ENCODE measurements at places on chromosomes 5 and 9.
A peak's percentile ranks its signal among the peaks of the same experiment; 100 is the strongest.

DNA sequence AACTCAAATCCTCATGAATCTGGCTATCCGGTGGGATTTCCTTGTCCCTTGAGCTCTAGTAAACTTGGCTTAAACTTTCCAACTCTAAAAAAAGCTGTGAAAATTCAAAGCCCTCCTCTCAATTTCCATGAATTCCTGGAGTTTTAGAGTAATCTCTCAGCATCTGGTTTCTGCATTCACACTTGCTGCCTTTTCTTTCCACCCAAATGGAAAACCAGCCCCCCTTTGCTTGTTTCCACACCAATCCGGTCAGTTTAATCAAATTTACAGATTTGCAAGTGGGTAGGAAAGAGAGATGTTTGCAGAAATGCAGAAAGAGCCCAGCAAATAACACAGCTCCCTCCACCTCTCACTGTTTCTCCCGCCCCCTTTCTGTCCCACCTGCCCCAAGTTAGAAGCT lies 91.1 kb downstream of the ENC1 start:
- no peak overlapping the region for H3K4me3 ChIP-seq
- H3K36me3 ChIP-seq = no peaks in the 10 kb centered on the region
- H3K4me1 ChIP-seq = no peaks in the 10 kb centered on the region
- no peak for DNase-seq
- peaks cover 14% of the 10 kb centered on the region for H3K27me3 ChIP-seq

- H3K36me3 ChIP-seq = no peaks in the 10 kb centered on the region
- H3K27ac ChIP-seq = no peak overlapping the region
- peaks cover 29% of the 10 kb centered on the region for H3K27me3 ChIP-seq
- H3K4me1 ChIP-seq = no peaks in the 10 kb centered on the region
- DNase-seq = no peak
- H3K4me3 ChIP-seq = no peak overlapping the region
Measured at GRCh38 chr5:180346358-180346757, 6.8 kb downstream of the GFPT2 start.

- DNase-seq = no peak
- no peak overlapping the region for H3K27ac ChIP-seq
- H3K27me3 ChIP-seq = no peaks in the 10 kb centered on the region
- peaks cover 15% of the 10 kb centered on the region for H3K36me3 ChIP-seq
- H3K4me3 ChIP-seq = no peak overlapping the region
Measured at GRCh38 chr9:113387560-113388230, 10.9 kb upstream of the HDHD3 start.

DNA sequence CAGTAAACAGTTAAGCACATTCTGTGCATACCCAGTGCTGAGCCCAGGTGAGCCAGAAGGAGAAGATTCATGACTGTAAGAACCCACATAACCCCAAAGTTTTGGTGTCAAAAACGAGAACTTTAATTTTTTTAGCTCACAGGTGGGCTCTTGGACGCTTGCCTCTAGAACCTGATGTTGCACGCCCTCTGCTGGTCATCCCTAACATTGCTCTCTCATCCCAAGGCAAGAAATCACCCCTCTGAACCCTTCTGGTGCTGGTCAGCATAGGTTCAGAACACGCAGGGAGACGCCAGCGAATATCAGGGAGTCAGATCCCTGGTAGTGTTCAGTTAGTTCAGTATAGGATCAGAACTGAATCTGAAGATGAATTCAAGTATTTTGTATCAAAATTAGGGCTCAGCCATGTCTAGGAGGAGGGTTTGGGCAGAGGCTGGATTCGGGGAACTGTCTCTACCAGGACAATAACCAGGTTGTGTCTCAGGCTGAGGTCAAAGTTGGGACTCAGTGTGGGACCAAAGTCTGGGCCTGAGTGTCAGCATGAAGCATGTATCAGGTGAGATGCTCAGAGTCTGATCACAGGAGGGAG lies 4.1 kb upstream of the DNAJB5 start:
- no peaks in the 10 kb centered on the region for H3K36me3 ChIP-seq
- no peaks in the 10 kb centered on the region for H3K27me3 ChIP-seq

DNA sequence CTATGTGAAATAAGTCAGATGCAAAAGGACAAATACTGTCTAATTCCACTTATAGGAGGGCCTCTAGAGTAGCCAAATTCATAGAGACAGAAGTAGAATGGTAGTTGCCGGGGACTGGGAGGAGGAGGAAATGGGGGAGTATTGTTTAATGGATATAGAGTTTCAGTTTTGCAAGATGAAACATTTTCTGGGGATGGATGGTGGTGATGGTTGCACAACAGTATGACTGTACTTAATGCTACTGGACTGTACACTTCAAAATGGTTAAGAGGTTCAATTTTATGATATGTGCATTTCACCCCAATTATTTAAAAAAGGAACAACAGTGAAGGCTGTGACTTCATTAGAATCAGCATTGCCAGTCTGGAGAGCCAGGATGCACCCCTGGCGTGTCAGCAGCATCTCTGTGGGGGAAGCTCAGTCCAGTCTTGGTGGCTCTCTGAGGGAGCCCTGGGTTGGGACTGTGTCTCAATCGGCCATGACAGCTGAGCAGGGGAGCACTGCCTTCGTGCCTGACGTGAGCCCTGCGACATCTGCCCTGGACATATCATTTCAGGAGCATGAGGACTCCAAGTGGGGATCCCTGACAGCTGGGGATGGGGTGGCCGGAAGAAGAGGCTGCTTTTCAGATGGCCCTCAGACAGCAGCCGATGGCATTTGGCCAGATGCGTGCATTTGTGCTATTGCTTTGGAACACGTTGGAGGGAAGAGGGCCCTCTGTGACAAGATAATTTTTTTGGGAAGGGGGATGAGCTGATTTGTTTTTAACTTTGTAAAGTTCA lies 130.8 kb upstream of the STC2 start:
- H3K27ac ChIP-seq = no peak overlapping the region
- DNase-seq = no peak
- H3K27me3 ChIP-seq = no peaks in the 10 kb centered on the region
- no peaks in the 10 kb centered on the region for H3K4me1 ChIP-seq
- H3K4me3 ChIP-seq = no peak overlapping the region

GRCh38 chr5:165576678-165577275 lies 2071.4 kb downstream of the MAT2B start:
- no peak overlapping the region for H3K4me3 ChIP-seq
- H3K4me1 ChIP-seq = no peaks in the 10 kb centered on the region
- no peaks in the 10 kb centered on the region for H3K27me3 ChIP-seq
- no peak overlapping the region for H3K27ac ChIP-seq

DNA sequence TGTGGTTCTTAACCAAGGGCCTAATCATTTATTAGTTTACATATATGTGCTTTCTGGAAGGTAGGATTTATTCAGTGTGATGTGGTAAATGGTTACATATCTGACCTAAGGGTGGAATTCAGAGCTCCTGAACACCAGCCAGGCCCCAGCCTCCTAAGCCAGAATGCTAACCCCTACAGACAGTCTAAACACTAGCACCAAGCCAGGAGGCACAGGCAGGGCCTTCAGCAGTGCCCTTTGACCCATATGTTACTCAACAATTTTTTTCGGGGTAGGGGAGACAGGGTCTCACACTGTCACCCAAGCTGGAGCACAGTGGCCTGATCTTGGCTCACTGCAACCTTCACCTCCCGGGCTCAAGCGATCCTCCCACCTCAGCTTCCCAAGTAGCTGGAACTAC lies 40.3 kb downstream of the PRKACG start:
- no peak for DNase-seq
- H3K4me3 ChIP-seq = peak overlapping the region; percentile 54
- peak overlapping the region; percentile 82 for H3K27ac ChIP-seq
- H3K4me1 ChIP-seq = peaks cover 45% of the 10 kb centered on the region

All from T-helper 2 cell treated with Interferon-gamma antibody and Interleukin-4, amounts not matched to agents 5 μg/mL and 100 μg/mL, for 36 hours (primary cell).